ENCODE measurements at places on chromosomes 2 and 18.

- no peak for DNase-seq
Observed at GRCh38 chr2:232568161-232568560, 17.7 kb downstream of the EIF4E2 start.

GRCh38 chr2:72841462-72842125, 15.8 kb upstream of the EXOC6B start:
- DNase-seq, result no peak

DNA sequence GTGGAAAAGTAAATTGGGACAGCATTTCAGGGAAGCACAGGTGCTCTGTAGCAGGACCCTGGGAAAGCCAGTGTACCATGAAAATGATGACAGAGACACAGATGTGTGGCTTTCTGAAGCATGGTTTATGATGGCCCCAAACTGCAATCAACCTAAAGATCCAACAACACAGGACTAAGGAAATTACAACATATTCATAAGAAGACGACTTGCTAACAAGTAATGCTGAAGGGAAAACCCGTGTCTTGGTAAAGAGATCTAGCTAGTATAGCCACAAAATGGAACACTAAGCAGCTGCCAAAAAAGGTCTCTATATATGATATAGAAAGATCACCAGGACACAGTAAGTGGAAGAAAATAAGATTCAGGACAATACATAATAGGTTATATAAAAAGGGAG, 53.2 kb downstream of the UXS1 start:
- DNase-seq, result no peak

GRCh38 chr2:74414881-74415761, 6.3 kb downstream of the C2orf81 start:
- peak; percentile 47 for DNase-seq

GRCh38 chr18:69032009-69032408, 234.1 kb downstream of the CCDC102B start:
- DNase-seq, result no peak

DNA sequence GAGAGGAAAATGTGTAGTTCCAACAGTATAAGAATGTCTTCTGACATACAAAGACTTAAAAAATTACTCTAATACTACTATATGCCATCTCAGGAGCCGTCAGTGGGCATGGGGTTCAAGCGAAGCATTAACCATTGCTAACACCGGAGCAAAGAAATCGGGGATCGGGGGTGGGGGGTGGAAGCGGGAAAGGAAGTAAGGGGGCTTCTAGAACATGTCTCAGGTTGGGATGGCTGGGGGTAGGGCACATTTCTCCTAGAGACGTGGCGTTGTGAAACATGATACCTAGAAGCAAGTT, 702 bp downstream of the LMAN1 start:
- peak; percentile 75 for DNase-seq

- DNase-seq, result no peak
Observed at GRCh38 chr2:68237976-68238580, 14.3 kb downstream of the PPP3R1 start.

DNA sequence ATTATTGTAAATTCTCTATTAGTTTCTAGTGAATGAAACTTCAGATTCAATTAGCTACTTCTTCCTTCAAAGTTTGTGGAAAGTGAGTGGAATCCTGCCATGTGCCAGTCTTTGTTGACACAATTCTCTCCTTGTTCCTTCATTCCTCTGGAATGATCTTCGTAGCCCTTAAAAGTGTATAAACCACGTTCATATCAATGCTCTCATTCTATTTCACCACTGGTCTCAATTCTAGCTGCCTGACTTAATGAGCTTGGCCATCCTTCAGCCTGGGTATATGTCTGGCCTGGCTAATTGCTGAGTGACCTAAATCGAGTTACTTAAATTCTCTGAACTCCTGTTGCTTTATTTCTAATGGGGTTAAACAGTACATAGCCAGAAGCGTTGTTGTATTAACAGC, 43.5 kb downstream of the INSIG2 start:
- no peak for DNase-seq

- no peak for DNase-seq
Observed at GRCh38 chr18:59518705-59519104, 159.6 kb upstream of the LMAN1 start.

- no peak for DNase-seq
Observed at GRCh38 chr18:13335903-13336302, 117.3 kb downstream of the LDLRAD4 start.

DNA sequence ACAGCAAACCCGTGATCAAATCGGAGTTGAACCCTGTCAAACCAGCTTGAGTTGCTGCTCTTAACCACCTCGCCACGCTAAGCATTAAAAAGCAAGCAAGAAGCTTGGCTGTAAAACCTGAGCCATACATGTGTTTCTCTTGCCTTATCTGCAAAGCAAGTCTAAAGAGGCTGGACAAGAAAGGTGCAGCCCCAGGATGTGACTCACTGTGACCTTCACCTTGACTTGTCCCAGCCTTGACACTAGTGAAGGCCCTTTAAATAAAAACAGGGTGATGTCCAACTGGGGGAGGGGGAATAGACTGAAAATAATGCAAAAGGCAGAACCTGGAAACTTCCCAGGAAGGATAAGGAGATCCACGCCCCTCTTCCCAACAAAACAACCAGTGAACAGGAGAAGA, 127.6 kb upstream of the NPAS2 start:
- DNase-seq, result no peak

DNA sequence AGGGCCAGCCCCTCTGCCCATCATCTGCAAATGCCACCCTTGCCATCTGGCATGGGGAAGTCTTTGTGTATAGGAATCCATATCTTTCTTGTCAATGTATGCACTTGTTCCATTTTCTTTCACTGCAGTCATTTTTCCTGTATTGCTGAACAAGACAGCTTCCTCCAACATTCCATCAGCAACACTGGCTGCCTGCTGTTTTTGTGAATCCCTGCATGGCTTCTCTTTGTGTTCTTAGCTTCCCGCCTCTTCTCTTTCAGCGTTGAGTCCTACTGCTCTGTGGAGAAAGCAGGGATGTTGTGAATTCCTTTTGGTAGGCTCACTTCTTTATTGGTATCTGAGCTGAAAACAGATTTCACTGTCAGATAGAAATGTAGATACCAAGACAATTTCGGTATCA, 150.0 kb downstream of the LPIN1 start:
- no peak for DNase-seq

- DNase-seq, result no peak
Observed at GRCh38 chr2:110205660-110206455, 1.0 kb upstream of the NPHP1 start.

- no peak for DNase-seq
Observed at GRCh38 chr2:46487667-46488335, 8.4 kb downstream of the TMEM247 start.

DNA sequence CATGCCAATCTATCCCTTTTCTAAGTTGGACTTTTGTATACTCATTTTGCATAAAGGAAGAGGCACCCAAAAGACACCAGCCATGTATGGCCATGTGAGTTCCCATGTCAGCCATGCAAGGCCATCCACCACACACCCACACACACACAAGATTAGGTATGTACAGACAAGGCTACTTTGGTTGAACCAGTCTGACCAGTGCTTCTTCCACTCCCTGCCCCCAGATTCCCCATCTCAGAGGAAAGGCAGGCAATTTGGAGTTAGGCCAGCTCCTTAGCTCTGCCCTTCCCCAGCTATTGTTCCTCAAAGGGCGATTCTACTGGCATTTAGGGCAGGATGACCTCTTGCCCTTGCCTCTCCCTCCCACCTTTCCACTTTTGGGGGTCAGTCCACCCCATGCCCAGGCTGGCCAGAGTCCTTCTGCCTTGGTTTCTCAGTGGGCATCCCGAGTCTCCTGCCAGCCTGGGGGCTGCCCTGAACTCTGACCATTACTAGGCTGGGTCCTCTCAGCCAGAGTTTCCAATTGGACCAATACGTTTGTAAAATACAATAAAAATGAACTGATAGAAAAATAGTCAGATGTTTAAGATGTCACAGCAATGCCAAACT, 101.1 kb downstream of the ZBTB7C start:
- no peak for DNase-seq

- peak; percentile 46 for DNase-seq
Observed at GRCh38 chr18:62717169-62717924, 2.0 kb downstream of the PHLPP1 start.

DNA sequence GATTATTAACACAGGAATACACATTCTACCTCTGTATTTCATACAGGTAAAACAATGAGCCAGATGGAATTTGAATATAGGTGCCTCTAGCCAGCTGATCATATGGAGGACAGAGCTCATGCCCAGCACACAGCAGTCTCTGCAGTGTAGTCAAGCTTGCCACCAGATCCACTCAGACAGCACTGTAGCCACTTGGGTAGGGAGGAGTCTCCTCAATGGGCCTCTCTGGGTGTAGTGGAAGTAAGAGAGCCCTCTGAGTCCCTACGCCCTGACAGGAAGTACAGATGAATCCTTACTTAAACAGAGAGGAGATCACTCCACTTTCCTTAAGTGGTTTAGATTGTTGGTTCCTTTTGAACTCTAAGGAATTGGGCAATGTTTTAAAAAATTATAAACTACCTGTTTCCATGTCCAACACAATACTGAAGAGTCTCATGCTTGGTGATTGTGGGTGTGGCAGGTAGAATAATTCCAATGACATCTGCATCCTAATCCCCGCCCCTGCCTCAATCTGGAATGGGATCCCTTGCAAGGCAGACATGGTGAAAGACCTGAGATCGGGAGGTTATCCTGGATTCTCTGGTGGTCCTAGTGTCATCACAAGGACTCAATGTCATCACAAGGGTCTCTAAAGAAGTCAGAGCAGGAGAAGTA, 23.0 kb upstream of the TMEM200C start:
- no peak for DNase-seq

- DNase-seq, result no peak
Observed at GRCh38 chr18:42025974-42026625, 71.1 kb downstream of the PIK3C3 start.

DNA sequence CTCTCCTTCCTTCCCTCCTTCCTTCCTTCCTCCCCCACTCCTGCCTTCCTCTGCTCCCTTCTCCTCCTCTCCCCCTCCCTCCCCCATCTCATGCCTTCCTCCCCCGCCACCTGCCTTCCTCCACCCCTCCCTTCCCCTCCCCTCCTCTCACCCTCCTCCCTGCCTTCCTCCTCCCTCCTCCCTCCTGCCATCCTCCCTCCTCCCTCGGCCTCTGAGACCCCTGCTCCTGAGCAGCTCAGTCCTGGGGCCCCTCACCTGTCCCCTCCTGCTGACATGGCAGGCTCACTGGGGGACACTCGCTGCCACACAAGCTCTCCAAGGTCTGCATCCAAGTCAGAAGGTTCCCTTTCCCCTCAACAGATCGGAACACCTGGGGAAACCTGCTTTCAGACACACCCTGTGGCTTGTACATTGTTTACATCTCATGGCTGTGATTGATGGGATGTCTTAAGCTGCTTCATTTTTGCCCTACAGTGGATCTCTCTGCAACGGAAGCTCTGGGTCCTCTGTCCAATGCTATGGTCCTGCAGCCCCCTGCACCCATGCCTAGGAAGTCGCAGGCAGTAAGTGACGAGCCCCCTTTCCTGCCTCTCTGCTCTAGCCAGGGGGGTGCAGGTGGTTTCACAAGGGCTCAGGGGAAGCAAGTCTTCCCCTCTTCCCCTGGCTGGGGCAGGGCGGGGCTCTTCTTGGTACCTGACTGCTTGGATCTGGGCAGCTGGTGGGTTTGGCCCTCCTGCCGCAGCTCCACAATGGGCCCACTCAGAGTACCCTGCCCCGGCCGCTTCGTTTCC, 22.9 kb downstream of the ITGB1BP1 start:
- no peak for DNase-seq

DNA sequence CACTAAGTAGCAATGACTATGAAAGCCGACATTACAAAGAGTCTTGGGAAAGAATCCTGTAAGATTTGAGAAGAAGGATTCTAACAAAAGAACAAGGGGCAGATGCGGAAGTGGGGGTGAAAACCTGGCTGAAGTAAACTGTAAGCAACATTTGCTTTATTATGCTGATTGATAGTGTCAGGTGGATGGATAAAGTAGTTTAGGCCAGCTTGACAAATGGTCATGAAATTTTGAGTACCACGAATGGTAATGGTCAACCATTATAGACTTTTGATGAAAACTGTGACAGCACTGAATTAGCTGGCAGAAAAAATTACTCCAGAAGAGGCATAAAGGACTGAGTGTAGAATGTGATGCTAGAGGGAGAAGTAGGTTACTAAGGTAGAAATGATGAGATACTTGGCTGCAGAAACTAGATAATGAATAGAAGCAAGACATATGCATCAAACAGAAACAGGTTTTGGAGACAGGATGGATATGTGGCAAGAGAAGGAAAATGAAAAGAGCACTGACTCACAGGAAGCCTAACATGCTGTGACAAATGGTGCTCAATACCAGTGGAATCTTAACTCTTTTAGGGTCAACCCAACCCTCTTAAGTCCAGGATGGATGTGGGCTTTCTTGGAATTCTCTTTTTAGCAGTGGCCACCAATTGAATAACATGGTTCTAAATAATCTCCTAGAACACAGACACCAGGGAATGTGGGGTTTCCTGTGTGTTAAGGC, 6.8 kb downstream of the THUMPD2 start:
- DNase-seq, result no peak

DNA sequence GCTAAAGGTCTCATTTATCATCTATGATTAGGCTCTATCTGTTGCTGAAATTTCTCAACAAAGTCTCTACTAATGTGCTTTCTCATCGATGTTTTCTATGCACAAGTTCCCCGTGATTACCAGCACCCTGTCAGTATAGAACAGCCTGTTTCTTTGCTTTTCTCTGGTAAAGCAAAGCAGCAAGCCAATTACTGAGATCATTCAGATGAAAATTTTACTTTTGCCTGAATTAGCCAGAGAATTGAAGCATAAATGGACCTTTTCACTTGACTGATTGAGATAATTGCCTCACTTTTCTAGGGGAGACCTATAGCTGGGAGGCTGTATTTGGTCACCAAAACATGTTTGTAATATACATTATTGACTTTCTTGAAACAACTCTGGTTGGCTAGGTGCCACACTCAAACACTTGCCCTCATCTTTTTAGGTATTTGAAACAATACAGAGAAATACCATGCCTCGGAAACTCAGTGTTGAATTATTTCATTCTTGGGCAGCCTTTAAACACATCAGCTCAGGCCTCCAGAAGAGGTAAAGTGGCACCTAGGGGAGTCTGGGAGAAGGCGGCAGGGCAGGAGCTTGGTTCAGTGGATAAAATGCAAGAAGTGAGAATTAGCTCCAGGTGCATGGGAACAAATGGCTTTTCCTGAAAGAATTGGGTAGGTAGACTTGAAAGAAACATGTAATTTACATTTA, 96.2 kb downstream of the GALNT3 start:
- DNase-seq, result peak; percentile 5

- no peak for DNase-seq
Observed at GRCh38 chr2:168573128-168573903, 117.2 kb downstream of the CERS6 start.

DNA sequence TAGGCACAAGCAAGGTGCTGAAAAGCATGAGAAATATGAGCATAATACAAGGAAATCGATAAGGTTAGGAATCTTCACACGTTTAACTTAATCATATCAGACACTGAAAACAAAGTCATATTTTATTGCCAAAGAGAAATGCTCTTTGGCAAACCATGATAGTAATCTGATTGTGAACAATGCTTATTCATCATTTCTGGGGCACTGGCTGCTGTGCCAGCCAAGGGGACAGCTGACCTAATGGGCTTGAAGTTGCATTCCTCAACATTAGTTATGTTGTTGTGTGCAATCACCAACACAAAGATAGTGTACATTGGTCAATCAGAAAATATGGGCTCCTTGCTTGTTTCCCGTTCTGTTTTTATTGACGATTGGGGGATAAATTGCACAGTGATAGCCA, 83.5 kb downstream of the DPP10 start:
- DNase-seq, result no peak

GRCh38 chr18:54396760-54397159, 39.1 kb downstream of the C18orf54 start:
- no peak for DNase-seq

All from renal pelvis (tissue), 12 donors.